Activated naive CD8-positive, alpha-beta T cell treated with anti-CD3 and anti-CD28 coated beads, Interleukin-2, amount 50 U/mL, for 24 hours (primary cell): ENCODE measurements at places on chromosomes 3 and 15.

DNA sequence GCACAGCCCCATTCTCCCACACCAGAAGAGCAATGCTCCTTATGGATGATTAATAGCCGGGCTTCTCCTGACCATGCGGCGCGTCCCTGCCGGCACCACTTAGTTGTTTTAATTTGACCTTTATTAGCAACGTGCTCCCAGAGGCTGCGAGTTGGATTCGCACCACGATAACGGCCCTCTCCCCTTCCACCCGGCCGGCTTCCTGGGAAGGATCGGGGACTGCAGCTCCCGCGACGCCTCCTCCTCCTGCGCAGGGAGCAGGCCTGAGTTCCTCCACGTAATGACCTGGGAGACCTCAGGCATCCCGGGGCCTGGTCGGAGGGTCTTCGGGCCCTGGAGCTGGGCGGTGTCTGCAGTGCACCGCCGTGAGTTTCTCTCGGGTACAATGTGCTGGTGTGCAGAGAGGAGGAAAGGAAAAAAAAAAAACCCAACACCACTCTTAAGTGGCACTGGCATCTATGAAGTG lies 243.3 kb upstream of the TOPAZ1 start:
- peak; percentile 11 for DNase-seq

GRCh38 chr15:43133430-43134156 lies at the start of gene TMEM62:
TMEM62 (plus strand) TSS chr15:43133586; CDS start chr15:43133803, 217 bp downstream.
- DNase-seq, result peak; percentile 78

DNA sequence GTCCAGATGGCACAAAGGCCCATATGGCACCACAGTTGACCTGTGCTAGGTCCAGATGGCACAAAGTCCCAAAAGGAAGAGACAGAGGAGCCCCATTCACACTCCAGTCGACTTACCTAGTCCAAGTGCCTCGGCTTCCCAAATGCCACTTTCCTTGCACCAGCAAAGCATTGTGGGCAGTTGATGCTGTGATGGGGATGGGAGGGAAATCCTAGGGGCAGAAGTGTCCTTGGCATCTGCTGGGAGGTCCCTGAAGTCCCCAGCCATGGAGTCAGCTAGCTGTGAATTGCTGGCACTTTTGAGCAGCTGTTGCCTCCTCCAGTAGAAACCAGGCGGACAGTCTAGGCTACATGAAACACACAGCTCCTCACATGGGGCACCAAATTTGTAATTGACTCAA lies 60.3 kb upstream of the SIAH2 start:
- no peak for DNase-seq

GRCh38 chr15:62431008-62431797 lies 266.1 kb upstream of the C2CD4B start:
- no peak for DNase-seq

GRCh38 chr15:71294251-71294910 lies 179.1 kb downstream of the THSD4 start:
- DNase-seq, result no peak

DNA sequence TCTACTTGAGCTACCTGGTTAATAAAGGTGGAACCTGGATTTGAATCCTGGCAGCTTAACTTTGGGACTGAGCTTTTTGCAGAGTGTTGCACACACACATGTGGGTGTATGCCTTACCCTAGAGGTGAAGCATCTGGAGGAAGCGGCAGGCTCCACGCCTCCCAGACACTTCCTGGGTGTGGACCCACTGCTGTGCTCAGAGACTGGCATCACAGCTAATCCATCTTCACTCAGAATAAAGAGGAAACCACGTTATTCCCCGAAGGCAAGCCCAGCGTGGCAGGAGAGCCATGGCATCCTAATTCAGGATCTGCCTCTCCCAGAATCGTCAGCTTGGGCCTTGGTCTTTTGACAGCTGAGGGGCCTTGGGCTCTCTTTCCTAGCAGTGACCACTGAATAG lies 25.5 kb downstream of the CCDC13 start:
- DNase-seq, result no peak
